ENCODE measurements at places on chromosomes 3 and 15.
A peak's percentile ranks its signal among the peaks of the same experiment; 100 is the strongest.

DNA sequence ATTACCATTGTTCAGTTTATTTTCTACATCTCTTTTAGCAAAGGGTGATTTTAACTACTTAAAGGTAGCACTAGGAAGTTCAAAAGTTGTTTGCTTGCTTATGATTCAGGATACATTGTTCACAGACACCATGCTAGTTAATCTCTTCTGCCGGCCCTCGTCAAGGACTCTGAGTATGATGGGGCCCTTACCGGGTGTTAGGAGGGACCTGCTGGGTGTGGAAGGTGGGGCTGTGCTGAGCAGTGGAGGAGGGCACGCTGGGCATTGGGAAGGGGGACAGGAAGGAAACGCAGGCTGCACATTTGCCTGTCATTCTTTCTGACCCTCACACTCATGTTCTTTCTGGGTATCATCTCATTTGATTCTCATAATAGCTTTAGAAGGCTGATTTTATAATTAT, 65.1 kb upstream of the MYZAP start:
- DNase-seq = no peak

DNA sequence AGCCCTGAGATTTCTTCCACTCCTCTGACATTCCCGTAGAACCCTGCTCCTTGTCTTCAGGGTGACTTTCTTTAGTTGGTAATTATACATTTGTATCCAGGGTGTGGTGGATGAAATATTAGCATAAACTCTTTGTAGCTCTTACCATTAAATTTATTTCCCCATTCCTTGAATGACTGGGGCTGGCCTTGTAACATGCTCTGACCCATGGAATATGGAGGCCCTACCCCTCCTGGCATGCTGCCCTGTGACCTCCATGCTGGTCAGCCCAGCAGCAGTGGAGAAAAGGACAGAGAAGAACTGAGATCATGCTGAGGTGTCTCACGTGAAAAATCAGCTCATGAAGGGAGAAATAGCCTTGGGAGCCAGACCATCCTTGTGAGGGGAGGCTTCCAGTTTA, 96.1 kb upstream of the PROK2 start:
- DNase-seq = no peak

DNA sequence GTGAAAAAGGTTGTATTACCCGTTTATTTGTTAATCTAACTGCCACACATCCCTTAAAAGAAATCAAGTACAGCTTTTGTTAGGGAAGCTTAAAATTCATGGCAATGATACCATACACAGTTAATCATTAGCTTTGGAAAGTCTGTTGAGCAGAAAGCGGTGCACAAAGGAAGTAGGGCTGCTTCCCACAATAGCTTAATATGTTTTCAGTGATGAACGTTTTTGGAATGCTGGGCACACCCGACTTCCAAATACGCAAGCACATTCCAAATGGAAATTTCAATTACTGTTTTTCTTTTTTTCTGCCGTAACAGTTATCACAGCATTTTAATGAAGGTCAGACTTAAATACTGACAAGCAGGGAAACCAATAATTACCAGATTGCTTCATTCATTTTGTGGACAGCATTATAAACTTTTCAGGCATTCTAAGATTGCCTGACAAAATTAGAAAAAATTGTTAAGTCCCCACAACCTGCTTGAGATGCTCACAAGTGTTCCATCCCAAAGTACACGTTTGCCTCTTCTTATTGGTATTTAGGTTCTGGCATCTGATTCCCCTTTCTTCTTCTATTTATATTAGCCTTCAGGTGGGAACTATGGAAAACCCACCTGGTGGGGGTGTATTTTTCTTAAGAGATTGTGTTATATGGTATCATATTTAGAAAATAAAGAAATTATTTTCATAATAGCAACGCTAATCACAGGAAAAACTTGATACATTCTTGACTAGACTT, 1.1 kb upstream of the ECT2 start:
- peak; percentile 52 for DNase-seq

- no peak for DNase-seq
These were observed 60.8 kb upstream of the ARHGEF26 start for GRCh38 chr3:154060238-154061000.

DNA sequence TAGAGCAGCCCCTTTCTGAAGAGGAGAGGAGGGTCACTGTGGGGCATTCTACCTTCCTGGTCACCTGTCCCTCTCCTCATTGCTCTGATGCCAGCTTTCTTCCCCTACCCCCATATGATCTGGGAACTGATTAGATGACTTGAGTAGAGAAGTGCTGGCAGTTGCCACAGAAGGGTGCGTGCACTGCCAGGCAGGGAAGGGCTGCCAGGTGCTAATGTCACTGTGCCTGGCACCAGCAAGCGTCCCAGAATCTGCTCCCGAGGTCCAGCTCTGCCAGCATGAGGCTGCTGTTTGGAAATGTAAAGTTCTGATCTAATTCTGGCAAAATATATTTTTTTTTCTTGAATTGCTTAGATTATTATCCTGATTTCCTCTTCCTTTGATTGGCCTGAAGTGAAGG, 52.8 kb downstream of the PPM1L start:
- DNase-seq = no peak

GRCh38 chr3:130341388-130341787, 4.1 kb upstream of the COL6A5 start:
- DNase-seq = no peak

DNA sequence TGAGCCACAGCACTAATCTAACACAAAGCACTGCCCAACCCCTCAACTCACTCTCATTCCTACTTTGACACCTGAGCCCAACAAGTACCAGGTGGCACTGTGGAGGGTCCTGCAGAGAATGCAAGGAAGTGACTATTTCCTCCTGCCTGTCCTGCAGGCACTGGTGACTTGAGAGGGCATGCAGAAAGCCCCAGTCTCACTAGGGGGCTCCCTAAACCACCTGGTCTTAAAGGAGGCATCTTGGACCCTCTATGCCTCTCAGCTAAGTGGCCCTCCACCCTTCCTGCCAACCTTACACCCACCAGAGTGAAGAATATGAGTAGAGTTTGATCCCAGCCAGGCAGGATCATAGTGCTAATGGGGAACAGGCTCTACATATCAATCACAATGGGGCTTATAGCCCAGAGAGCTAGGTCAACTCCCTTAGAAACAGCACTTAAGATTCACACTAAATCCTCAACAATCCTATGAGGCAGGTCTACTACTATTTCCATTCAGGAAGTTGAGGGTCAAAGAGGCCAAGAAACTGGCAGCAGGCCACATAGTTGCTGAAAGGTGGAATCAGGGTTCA, 15.2 kb downstream of the TRAIP start:
- no peak for DNase-seq

DNA sequence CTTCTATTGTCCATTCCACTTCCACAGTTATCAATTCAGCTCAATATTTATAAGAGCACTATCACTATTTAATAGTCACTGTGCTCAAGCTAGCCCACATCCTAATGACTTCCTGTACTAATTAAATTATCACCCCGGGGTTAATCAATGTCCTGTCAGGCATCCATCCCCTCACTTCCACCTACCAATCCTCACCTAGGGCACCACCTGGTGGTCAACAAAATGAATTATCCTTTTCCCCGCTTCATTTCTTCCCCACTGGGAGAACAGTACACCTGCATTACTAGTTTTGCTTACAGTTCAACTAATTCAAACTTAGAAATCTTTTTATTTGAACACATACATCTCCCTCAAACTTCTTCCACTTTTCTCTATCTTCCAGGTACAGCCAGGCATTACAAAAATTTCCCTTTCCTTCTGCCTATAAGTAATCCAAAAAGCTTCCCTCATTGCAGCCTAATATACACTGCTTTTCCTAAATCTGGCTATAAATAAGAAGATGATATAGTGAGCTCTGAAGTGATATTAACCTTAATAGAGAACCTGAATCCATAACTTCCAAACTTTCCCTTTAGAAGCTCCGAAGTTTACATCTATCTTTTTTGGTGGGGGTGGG, 68.5 kb downstream of the TMCC1 start:
- peak; percentile 22 for DNase-seq

DNA sequence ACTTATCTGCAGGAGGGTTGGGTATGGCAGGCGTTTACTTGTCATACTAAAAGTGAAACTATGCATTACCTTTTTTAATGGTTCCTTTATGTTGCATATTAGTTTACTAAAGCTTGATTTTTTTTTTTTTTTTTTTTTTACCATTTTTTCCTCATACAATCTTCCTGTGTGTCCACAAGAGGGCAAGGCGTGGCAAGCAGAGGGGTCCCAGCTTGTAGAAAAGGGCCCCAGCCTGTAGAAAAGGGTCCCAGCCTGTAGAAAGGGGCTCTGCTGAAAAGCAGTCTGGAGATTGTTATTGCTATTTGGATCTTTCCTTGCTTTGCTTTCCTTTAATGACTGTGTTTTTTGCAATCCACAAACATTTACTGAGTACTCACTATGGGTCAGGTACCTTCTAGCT, 21.9 kb downstream of the MKRN2 start:
- no peak for DNase-seq

GRCh38 chr15:40466426-40467260, 4.1 kb upstream of the CHST14 start:
- DNase-seq = no peak

GRCh38 chr3:13077431-13078162, 4.4 kb upstream of the IQSEC1 start:
- DNase-seq = no peak

- peak; percentile 50 for DNase-seq
These were observed 320.3 kb upstream of the TGFBR2 start for GRCh38 chr3:30286007-30286669.

GRCh38 chr3:194279701-194280360, 71.3 kb downstream of the CPN2 start:
- no peak for DNase-seq

Measured in HTR-8/SVneo (cell line).